ENCODE measurements at places on chromosomes 5 and 9.

GRCh38 chr9:121943463-121943862 lies 149.6 kb downstream of the TTLL11 start:
- no peak for DNase-seq

DNA sequence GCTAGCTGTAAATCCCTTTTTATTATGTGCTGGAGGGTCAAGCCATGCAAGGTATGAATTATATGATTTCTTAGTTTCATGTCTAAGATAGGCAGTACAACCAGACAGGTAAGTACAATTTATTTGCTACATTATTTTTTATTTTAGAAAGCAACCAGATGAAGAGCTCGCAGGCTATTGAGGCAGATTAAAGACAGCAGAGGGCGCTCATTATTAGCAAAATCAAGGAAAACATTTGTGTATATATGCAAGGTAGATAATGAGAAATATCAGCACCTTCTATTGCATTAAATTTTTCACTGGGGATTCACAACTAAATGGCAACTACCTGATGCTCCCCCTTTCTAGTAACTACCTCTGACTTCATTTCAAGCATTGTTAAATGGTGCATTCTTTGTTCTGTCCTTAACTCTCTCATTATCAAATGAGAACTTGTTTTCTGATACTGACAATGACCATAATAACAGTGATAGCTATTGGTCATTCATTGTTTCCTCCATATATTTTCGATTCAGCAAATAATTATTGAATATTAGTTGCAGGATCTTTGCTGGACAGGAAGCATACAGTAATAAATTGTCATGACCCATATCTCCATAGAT lies 8.6 kb downstream of the SCGB3A2 start:
- peak; percentile 3 for DNase-seq

DNA sequence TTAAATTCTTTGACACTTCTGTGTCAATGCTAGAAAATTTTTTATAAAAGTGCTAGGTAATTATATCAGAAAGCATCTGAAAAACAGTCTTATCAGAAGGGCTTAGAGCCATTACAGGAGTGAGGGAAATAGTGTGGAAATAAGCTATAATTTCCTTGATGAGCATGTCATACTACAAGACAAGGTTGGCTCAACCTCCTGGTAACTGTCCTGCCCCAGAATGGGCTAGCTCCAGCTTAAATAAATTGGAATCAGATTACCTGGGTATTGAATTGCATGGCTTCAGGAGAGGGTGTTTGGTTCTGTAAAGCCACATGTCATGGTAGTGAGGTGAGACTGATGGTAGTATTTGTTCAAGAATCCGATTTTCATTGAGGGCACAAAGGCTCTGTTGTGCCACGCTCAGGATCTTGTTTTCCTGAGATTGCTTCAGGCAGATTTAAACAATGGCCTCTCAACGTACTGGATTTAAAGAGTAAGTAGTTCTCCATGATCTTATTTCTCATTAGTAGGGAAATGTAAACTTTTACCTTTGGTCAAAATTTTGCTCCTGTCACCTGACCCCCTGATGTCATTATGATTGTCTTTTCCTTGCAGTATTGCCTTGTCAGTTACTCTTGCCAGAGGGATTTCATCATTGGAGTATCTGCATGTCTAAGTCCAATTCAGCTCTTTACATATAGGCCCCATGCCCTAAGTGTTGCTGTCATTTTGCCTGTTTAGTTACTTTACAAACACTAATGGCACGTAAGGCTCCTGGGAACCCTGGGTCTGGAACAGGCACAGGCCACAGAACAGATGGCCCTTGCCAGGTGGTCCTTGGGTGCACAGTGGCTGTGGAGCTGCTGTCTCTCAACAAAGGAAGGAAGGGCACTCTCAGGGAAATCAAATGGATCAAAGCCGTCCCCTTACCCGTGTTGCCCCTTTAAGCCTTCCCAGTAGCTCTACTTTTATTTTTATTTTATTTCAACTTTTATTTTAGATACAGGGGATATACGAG lies 21.3 kb downstream of the TRIO start:
- no peak for DNase-seq

DNA sequence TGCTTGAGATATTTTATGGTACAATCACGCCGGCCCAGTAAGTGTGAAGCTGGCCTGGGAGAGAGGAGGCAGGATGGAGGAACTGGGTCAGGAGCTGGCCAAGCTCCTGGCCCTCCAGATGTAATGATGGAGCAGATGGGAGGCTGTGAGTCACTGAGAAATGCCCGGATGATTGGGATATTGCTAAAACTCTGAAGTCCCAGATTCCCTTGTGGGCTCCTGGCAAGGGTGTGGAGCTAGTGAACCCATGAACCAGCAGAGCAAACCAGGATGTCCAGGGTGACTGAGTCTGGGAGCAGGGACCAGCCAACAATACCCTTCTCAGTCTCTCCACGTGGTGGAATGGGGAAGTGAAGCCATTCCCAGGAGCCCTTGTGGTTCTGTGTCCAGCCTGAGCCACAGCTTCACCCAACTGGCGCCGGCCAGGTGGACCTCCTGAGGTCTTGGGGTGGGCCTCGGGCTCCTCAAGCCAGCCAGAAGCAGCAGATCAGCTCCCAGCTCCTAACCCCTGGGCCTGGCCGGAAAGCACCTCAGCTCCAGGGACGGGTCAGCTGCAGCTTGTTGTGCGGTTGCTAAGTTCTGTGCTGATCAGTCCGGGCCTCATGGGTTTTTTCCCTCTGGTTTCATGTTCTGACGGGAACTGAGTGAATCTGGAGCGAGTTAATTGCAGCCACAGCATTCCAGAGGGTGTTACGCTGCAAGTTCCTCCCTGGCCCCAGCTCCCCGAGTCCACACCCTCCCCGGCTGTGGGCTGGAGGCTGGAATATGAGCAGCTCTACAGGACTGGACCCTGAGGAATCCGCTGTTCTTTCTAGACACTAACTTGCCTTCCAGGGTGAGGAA lies 37.6 kb downstream of the DUSP1 start:
- DNase-seq: no peak

DNA sequence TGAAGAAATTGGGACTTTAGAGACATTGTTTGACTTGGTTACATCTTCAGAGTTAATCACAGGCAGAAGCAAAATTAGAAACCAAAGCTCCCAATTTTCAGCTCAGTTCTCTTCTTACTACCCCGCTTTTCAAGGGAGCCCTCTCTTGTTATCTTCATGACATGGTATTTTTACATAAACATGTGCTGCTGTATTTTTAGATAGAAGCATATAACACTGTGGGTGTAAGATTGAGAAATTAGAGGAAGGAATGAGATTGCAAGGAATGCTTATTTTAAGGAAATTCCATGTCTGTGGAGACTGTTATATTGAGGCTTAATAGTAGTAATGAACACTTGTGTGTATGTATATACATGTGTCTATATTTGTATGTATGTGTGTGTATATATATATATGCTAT lies 401.6 kb downstream of the TMEM232 start:
- DNase-seq: no peak

- DNase-seq: no peak
These were observed 38.9 kb downstream of the SLC35D2 start for GRCh38 chr9:96344458-96345180.

GRCh38 chr9:91978740-91979414 lies 28.8 kb upstream of the ROR2 start:
- DNase-seq: peak; percentile 3

Measured in activated CD8-positive, alpha-beta T cell treated with anti-CD3 and anti-CD28 coated beads for 36 hours (primary cell).